ENCODE measurements at places on chromosomes 5 and 9.

DNA sequence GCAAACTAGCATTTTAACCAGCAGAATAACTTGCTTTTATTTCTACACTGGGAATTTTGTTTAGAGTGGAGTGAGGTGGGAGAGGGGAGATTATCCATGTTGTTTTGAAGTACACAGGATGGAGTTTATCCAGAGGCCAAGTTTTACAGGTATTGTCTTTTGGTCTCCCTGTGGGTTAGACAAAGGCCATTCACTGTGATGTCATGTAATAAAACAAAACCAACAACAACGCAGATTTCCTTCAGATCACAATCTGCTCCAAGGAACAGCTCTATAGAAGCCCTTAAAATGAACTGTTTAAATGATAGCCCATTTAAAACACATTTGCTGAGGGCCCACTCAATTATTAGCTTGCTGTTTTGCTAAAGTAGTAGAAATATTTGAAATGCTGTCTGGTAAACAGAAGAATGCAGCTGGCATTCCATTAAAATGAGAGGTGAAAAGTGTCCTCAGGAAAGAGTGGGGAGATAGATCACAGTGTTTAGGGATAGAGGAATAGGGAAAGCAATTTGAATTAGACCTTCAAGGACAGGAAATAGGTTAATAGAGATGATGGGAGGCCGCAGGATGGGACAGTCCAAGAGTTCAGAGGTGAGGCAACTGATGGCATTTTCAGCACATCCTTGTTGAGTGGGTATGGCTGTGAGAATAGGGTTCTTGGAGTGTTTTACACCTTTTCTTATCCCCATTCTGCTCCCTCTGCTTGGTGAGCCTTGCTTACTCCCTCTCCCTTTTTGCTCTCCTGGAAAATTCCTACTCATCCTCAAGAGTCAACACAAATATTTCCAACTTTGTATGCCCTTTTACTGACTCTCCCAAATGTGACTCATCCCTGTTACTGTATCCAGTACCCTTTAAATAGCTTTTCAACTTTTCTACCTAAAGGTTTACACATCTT lies 140.1 kb upstream of the NR3C1 start:
- DNase-seq: no peak

GRCh38 chr5:107359033-107359915 lies 311.5 kb downstream of the EFNA5 start:
- DNase-seq: no peak

- no peak for DNase-seq
Observed at GRCh38 chr5:128062172-128062746, 21.3 kb upstream of the SLC12A2 start.

- DNase-seq: peak; percentile 16
Observed at GRCh38 chr9:96149533-96150280, 152.3 kb downstream of the HSD17B3 start.

- DNase-seq: no peak
Observed at GRCh38 chr5:142012186-142012785, 541 bp downstream of the GNPDA1 start.

DNA sequence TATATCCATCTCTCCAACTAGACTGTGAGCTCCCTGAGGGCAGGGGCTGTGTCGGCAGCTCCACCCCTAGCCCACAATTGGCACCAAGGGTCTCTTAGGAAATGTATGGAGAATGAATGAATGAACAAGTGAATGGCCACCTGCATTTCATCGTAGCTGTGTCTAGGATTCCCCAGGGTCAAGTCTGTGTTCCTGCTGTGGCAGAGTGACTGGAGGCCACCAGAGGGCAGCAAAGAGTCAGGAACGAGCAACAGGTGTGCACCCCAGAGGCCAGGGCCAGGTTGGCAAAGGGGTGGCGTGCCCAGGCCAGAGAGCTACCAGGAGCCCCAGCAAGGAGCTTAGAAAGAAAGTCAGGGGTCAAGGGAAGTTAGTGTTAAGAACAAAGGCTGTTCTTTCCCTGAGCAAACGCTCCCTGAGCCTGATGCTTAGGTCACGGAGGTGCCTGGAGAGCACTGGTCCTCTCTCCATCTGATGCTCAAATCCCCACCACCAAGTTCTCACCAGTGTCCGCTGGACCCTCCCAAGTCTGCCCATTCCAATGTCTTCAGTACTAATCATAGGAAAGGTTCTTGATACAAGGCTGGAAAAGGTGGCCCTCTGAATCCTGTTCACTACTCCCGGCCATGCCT lies 160.7 kb downstream of the PAX5 start:
- peak; percentile 63 for DNase-seq

- no peak for DNase-seq
Observed at GRCh38 chr5:400282-401145, 42.5 kb upstream of the EXOC3 start.

DNA sequence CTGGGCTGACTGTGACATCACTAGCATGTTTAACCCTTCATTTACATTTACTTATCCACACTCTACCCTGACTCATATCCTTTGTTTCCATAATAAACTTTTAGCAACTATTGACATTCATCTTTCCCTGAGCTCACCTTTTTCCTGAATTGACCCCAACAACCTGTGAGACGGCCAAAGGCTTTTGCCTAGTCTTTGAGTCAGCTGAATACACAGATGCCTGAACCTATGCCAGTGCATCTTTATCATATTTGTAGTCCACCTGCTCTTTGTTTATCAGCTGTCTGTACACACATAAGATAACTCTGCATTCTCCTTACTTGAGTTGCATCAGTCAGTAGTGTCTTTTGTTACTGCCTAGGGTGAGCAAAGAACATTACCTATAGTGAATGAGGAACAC lies 128.5 kb upstream of the HMHB1 start:
- no peak for DNase-seq

DNA sequence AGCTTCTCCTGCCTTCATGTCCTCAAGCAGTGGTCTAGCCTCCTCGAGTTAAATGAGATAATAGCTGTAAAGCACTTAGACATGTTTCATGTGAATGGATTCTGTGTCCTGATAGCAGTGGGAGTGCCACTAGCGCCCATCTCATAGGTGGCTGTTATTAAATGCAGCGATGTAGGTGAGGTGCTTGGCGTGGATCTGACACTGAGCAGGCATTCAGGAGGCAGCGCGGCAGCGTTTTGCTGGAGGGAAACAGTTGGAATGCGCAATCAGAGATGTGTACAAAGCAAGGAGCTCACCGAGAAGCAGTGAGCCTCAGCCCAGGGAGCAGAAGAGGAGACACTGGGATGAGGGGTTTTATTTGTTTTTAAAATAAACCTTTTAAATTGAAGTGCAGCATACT lies 106.6 kb downstream of the RGS3 start:
- no peak for DNase-seq

DNA sequence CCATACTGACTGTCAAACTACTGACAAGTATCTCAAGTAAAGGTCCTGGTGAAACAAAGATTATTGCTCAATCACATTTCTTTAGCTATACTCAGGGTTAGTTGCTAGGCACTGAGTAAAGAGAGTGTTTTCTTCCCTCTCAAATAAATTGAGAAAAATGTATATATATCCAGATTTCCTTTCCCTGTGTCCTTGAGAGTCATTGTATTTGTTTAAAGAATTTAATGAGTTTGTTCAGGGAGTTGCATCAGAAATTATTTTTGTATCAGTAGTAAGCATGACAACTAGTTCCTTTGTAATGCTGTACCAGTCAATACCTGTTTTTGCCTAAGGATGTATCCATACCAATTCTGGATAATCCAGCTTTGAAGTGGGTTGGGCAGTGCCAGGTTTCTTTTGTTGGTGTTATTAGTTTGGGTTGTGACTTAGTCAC lies 3.2 kb upstream of the ANKHD1 start:
- no peak for DNase-seq

DNA sequence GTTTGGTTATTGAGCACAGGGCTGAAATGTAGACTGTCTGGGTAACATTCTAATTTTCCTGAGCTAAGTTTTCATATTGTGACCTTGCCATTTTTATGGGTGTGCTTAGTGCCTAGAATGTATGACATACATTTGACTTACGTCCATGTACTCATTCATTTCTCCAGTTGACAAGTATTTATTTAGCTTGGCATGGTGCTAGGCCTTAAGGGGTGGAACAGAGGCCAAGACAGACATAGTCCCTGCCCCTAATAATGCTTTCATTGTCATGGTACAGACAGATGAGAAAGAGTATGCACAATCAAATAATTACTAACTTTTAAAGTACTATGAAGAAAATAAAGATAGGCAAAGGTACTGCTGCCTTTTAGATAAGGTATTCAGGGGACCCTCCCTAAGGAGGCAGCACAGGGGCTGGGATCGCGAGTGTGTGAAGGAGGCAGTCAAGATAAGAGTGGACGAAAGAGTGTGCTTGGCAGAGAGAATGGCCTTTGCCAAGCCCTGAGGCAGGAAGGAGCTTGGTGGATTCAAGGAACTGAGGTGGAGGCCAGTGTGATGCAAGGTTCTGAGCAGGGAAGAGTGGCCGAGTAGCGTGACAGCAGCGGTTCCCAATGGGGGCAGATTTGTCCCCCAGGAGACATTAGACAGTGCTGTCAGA lies 128.0 kb downstream of the PIP5K1B start:
- DNase-seq: no peak

All from Jurkat, Clone E6-1 (cell line).